NCI-H446 (cell line): ENCODE measurements at places on chromosomes 12 and 14.

GRCh38 chr12:53381731-53382630, 2.0 kb downstream of the SP1 start:
- no peak for DNase-seq

GRCh38 chr12:88909510-88909909, 329.2 kb upstream of the KITLG start:
- no peak for DNase-seq

GRCh38 chr14:37969511-37969979, 238.2 kb upstream of the SSTR1 start:
- no peak for DNase-seq

DNA sequence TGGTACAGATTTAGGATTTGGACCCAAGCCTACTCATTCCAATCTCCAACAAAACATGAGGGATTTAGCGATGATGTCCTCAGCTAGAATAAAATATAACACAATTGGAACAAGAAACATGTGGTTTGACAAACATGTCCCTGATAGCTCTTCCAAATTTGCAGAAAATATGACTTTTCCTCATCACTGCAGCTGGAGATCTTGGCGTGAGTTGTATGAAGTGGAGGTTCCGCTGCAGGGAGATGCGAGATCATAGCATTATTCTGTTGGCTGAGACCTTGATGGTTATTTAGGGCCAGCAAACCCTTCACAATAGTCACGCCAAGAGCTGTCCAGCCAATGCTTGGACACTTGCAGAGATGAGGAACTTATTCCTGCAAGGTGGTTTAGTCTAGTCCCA, 413.4 kb upstream of the TBX3 start:
- no peak for DNase-seq

DNA sequence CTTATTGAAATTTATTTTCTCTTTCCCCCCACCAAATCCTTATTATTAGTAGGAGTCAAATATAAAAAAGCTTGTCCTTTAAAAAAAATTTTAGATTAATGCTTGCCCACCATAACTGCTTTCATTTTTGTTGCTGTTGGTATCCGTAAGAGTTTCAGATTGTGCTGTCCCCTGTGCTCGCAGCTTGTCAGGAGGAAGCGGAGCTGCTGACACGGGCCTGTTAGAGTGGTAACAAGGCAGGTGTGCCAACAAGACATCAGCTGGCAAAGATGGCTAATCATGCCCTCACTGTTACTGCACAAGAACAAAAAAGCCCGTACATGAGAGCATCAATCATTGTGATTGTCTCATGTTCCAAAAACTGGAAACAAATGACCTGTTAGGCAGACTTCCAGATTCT, 148.4 kb downstream of the ALG10B start:
- peak; percentile 14 for DNase-seq

GRCh38 chr12:58435647-58436046, 484.7 kb downstream of the LRIG3 start:
- no peak for DNase-seq

DNA sequence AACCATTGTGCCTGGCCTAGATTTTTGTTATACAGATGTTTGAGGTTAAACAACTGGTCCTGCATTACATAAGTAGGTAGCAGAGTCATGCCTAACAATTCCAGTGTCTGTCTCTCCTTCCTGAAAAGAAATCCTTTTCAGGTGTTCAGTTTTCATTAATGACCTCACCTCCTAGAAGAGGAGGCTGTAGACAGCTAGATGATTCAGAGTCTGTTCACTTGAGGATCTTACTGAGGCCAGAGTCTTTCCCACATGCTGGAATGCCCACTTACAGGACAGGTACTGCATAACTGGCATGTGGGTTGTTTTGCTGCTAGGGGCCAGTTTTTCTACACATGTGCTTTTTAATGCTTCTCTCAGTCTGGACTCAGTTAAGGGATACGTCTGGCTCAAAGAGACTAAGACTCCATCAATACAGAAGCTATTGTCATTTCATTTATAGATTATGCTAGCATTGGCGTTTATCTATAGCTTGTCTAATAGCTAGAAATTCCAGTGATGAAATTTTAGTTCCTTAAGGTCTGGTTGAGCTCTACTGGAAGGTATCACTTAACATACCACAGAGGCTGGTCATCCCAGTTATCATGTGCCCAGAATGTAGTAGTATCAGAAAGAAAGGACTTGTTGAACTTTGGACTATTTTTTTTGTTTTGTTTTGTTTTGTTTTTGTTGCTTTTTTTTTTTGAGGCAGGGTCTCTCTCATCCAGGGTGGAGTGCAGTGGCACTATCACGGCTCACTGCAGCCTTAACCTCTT, 206.4 kb downstream of the ERC1 start:
- DNase-seq = no peak

GRCh38 chr12:56104815-56105608, 653 bp downstream of the PA2G4 start:
- no peak for DNase-seq

- DNase-seq = no peak
These were observed 77.2 kb upstream of the PRICKLE1 start for GRCh38 chr12:42666671-42667243.

GRCh38 chr12:15497671-15498292, 175.5 kb downstream of the PTPRO start:
- DNase-seq = no peak

DNA sequence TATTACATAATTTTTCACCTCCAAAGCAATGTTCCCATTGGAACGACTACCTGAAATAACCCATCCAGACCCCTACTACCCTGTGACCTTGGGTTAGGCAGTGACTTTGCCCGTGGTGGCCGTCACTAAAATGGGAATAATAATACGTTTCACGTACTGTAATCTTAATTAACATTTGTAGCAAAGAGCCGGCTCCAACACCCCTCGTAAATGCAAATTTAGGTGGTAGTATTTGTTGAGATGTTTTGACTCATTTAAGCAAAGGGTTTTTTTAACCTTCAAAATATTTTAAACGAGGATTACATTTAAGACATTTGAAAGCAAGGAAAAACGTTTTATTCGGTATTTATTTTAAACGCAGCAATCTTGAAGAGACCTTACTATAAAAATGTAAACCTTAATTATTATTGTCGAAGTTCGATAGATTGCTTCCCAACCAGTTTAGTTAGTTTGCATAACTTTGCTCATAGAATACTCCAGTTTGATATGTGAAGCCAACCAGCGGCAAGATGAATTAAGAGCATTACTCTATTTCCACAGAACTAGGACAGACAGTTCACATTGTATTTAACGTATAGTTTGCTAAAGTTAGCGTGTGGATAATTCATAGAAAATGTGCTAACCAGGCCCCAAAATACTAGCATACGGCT, 1.4 kb upstream of the ARID2 start:
- DNase-seq = no peak

DNA sequence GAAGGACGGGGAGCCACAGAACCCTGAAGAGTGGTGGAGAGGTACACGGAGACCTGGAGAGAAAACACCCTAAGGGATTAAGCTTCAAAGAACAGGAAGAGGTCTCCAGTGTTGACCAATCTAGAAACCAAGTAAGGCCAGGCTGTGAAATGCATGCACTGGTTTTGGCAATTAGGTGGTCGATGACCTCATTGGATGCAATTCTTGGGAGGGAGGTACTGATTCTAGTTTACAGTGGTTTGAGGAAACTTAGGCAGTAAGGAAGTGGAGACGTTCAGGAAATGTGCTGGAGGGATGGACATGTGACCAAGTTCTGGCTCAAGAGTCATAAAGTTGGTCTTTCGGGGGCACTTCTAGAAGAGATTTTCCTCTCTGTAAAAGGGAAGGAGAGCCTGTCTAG, 91.3 kb upstream of the CEP83 start:
- DNase-seq = no peak

- peak; percentile 73 for DNase-seq
These were observed 140.5 kb downstream of the PRKCH start for GRCh38 chr14:61461808-61462275.

DNA sequence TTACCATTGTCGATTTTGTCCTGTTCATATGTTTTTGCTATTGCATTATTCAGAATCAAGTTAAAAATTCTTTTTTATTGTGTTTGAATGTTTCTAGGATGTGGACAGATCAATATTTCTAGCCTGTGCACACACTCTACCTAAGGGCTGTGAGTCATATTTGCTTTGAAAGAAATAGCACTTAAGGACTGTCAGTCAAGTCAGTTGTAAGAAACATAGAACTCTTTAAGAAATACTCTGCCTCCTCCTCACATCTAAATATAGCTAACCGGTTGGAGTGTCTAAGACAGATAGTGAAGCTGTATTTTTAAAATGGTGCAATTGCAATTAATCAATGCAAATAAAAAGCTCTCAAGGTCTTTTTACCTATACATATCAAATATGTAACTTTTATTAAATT, 17.9 kb upstream of the MGST1 start:
- no peak for DNase-seq

- no peak for DNase-seq
These were observed 53.1 kb upstream of the FBRSL1 start for GRCh38 chr12:132436791-132437251.

DNA sequence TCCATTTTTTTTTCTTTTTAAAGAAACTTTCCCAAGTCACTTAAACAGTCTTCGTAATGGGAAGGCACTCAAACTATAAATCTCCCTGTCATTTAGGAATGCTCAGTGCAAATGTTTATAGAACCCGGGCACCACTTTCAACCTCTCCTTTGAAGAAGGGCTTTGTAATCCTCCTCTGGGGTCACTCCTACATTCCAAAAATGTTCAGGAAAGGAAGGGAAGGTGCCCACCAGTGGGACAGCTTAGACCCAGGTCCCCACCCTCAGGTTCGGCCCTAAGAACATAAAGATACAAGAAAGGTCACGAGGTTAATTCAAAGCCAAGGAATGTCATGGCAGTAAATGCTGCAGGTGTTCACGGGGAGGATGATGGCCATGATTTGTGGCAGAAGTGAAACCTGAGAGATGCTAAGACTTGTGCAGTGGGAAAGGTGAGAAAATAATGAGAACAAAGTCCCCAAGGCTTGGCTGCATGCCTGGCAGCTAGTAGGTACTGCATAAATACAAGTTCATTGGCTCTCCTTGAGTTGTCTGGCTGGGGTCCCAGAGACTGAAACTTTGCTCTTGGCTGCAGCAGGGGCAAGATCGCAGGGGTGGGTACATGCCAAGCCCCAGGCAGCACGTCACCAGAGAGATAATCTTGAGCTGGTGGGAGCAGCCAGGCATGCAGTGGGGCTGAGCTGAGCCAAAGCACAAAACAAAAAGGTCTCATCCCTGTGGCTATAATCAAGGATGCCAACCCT, 21.1 kb downstream of the KRT18 start:
- peak; percentile 78 for DNase-seq

GRCh38 chr14:74956280-74957072, 1.1 kb upstream of the PGF start:
- DNase-seq = no peak

DNA sequence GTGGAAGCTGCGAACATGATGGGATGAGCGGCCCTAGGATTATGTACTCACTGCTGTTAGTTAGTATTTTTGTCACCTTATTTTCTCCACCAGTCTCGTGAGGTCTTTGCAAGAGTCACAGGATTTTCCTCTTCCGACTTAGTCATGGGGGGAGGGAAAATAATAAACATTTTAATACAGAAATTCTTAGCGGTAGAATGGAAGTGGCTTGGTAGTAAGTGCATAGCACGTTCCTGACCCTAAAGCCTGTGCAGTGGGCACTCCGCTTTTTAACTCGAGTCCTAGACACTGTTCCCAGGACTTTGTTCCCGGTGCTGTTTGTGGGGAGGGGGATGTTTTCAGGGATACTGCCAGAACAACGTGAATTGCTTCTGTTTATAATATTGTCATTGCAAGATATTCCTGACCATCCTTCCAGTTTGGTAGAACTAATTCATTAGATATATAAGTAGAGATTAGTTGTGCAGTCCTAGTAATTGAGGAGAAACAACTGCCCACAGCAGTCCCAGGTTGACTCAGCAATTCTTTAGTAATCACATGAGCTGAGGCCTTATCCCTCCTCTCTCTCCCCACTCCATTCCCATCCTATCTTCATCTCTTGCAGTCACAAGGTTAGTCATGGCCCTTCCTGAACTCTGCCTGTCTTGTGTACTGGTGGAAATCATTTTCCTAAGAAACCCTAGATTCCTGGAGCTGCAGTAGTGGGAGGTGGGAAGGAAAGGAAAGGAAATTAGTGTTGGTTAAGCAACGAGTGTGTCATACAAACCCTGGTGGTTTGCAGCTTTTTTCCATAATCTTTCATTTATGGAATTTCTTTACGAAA, 799 bp downstream of the SLC38A6 start:
- no peak for DNase-seq

DNA sequence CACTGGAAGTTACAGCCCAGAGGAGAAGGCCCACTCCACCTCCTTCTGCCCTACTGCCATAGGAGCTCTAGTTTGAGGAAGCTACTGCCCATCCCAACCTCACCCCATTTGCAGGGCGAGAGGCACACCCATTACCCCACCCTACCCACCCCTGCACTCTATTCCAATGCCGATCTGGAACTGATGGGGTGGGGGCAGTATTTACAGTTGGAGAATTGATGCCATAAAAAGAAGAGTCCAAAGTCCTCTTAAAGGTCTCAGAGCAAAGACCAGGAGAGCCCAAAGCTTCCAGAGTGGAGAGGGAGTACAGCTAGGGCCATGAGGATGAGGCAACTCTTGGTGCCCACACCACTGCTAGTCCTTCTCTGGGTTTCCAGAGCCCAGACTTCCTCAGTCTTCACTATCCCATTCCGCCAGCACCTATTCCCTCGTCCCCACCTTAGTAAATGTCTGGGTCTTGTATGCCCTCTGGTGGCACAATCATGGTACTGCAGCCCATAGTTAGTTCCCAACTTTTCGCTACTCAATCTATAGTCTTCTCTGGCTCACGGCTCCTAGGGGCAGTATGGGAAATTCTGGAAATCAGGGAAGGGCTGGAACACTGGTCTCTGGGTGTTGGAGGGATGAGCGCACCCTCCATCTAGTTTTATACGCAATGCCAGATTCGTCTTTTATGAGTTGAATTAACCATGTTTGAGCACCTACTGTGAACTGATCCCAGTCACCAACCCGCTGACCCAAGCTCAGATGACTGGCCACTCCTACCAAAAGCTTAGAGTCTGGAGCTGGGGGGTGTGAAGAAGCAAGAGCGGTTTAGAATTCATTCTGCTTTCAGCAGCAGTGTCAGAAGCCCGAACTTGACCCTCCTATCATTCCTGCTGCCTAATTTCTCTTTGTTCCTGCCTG, 6.9 kb upstream of the ADCY6 start:
- peak; percentile 54 for DNase-seq

DNA sequence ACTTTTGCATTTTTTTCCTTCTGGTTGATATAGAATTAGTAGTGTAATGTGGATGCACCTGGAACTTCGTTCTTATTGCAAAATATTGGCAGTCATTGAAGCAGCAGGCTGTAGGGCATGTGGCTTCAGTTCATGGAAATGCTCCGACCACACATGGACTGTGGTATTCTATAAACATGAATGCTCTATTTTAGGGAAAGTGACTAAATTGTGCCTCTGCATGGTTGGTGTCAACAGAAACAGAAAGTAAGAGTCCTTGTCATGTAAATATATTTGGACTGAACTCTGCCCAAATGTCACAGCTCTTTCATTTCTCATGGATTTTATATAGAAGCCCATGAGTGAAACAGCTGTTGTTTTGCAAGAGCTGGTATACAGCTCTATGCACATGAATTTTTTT, 917.0 kb downstream of the LRFN5 start:
- DNase-seq = peak; percentile 61

DNA sequence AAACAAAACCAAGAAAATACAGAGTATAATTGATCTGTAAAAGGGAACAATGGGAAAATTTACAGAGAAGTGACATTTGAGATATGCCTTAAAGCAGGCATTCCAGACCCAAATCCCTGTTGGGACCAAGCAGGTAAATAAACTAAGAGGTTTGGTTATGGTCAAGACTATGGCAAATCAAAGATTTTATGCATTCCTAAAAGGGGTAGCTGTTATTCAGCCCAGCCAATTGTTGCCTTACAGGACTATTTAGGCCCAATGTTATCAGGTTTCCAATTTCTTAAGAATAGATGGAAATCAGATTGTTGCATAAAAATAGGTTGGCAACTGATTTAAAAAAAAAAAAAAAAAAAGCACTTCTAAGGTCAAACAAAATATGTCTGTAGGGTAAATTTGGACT, 5.3 kb downstream of the DNAI7 start:
- no peak for DNase-seq
